ENCODE measurements at places on chromosomes 2 and 18.

DNA sequence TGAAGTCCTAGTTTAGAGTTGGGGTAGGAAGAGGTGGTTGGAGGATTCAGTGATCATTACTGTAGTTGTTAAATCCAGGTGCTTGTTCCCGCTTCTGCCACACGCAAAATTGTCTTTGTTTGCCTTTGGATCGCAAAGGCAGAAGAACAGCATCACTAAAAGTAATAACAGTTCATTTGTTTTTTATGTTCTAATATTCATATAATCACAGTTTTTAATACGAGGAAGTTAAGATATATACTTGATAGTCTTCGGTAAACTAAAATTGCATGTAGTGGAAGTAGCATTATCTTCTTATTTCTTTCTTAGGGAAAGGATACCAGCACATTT is 365 bp downstream of the NDUFB3 start:
- DNase-seq: no peak

DNA sequence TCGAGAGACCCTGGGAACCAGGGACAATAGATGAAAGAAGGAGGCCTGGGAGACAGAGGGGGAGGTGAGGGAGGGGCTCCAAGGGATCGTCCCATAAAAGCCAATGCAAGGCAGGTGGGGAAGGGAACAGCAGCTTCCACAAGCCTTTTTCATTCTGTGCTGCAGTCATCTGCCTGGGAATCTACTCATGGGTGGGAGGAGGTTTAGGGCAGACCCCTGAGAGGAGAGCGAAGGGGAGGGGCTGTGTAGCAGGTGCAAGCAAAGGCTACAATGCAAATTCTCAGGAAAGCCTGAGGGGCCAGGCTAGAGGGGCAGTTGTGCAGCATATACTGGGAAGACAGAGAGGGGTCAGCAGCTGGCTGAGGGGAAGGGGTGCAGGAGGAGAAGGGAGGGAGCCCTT is 135.4 kb downstream of the SETBP1 start:
- DNase-seq: no peak

DNA sequence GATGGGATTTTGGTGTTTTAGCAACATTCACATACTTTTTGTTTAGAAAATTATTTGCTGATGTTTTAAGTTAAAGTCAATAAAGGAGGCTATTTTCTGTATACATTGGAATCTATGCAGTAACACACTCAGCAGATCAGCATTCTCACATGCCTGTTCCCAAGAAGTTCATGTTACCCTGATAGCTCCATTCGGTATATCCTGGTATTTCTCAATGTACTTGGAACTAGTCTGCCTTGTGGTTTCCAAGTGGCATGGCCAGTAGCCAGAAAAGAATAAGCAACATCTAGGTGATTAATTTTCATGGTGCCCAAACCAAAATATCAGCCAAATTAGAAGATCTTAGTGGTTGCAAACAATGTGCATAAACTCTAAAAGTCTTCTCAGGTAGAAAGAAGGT is 5.2 kb upstream of the NCAPH start:
- no peak for DNase-seq

- peak; percentile 12 for DNase-seq
Observed at GRCh38 chr18:40159141-40160017, 1795.7 kb upstream of the PIK3C3 start.

DNA sequence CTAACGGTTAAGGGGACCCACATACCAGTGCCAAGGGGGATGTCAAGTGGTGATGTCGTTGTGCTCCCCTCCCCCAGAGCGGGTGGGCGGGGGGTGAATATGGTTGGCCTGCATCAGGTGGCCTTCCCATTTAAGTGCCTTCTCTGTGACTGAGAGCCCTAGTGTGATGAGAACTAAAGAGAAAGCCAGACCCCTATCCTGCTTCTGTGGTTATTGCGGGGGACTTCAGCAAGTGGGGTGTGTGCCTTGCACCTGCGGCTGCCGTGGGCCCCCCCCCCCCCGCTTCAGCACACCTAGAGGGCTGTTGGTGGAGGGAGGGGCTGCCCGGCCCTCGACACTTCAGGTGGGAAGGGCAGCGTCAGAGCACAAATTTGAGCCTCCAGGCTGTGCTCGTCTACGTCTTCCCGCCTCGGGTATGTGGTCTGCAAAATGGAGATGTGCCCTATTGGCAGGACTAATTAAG is 6.1 kb downstream of the CTDSP1 start:
- no peak for DNase-seq

- peak; percentile 91 for DNase-seq
Observed at GRCh38 chr2:102063941-102064678, 72.3 kb downstream of the IL1R2 start.

- peak; percentile 7 for DNase-seq
Observed at GRCh38 chr2:219542931-219543595, 546 bp downstream of the CHPF start.

GRCh38 chr18:69584429-69584828 is 183.7 kb downstream of the DOK6 start:
- no peak for DNase-seq

DNA sequence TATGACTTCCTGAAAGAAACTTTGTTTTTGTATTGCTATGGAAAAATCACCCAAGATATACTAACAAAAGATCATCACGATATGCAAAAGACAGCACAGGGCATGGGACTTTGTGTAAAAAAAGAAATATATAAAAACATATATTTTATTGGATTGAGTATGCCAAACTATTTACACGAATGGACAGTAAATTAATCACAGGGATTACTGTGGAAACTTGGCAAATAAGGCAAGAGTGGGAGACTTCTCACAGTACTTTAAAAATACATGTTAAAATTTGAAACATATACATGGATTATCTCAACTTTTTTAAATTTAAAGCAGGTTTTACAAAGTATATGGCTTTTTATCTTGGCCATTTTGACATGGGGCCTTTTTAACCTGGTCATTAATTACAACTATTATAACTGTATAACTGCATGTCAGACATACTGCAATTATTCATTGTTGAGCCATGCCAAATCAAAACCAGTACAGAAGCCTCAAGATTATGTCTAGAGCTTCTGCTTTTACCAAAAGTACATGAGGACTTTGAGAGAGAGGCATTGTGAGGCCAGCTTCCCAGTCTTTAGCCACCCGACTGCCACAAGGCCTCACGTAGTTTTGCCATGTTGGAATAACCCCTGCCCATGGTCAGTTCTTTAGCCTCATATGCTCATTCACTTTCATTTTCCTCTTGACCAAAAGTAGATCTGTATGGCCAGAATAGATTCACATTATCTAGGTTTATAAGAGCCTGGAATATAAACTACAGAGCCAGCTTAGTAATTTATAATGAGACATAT is 419.8 kb downstream of the SETBP1 start:
- DNase-seq: peak; percentile 53

DNA sequence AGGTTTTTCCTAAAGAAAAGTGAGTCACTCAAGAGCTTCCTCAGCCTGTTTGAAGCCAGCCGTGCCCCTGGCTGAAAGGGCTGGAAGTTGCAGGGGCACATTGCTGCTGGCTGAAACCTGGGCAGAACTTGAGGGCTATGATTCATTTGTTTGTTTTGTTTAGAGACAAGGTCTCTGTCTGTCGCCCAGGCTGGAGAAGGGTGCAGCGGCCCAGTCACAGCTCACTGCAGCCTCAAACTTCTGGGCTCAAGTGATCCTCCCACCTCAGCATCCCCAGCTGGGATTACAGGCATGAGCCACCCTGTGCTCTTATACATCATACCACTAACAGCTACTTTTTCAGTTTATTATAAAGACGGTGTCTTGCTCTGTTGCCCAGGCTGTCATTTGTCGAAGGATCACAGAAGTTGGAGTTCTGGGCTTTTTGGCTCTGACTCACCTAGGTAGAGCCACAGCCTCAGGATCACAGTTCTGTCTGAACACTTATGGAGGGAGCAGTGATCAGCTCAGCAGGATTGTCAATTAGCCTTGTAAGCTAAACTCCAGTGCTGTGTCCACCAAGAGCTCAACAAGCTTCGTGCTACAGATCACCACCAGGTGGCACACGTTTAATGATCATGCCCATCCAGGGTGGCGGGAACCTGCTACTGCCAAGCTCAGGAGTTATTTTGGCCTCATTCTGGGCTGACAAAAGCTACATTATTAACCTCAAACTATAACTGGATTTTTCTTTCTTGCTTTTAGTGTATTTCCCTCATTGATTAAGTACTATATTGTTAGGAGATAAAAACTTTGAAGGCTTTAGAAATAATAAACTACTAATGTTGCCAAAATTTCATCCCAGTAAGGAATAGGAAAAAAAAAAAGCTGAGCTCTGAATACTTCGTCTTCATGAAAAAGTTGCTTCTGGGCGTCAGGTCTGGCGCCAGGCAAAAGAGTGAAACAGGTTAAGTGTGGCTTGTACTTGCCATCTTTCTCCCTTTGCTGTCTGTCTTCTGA is 57.9 kb downstream of the ARHGEF33 start:
- DNase-seq: peak; percentile 76

- DNase-seq: no peak
Observed at GRCh38 chr18:9944805-9945204, 31.0 kb downstream of the VAPA start.

Data from suppressor macrophage treated with lipopolysaccharide for 4 hours (primary cell).